ENCODE measurements at places on chromosomes 2 and 18.

GRCh38 chr2:216557413-216557812 lies 58.8 kb downstream of the RPL37A start:
- DNase-seq, result no peak

DNA sequence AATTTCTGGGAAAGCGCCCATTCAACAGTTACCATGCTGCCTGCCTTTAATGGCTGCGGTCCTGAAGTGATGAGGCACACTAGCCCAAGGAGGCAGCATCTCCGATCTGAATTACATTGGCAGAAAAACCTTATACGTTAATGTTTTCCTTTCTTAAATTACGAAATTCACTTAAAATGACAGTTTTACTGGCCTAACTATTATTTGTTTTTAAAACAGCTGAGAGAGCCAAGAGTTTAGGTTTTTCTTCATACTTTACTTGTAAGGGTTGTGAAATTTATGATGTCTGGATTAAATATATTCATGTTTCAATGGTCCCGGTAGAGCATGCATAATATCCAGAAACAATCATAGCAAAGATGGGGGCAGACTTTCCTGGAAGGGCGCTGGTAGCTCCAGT lies 115.2 kb upstream of the REV1 start:
- DNase-seq, result no peak

- DNase-seq, result no peak
Measured at GRCh38 chr2:177430411-177430810, 37.8 kb downstream of the AGPS start.

DNA sequence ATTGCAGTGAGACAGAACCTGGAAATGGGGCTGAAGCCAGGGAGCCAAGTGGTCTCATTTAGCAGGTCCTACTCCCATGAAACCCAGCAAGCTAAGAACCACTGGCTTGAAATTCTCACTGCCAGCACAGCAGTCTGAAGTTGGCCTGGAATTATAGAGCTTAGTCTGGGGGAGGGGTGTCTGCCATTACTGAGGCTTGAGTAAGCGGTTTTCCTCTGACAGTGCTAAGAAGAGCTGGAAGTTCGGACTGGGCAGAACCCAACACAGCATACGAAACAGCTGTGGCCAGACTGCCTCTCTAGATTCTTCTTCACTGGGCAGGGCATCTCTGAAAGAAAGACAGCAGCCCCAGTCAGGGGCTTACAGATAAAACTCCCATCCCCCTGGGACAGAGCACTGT lies 305.7 kb upstream of the SETBP1 start:
- DNase-seq, result no peak

DNA sequence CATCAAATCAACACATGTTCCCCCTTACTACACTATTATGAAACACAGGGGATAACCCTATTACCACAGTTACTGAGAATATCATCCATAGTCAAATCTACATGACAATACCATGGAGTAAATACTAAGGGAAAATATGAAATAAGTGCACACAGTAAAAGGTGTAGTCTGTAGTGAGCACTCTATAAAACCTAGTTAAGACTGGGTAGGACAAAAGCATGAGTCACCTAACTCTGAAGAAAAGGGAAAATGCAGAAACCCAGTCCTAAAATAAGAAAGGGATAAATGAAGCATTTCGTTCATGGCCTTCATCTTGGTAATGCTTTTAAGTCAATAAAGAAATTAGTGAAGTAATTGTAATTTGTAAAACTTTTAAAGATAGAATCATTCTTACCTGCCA lies 65.4 kb upstream of the ACVR2A start:
- DNase-seq, result no peak
